H1 (cell line): ENCODE measurements at places on chromosomes 3 and 15. TPM values are rescaled to one million over a fixed set of nuclear protein-coding genes. Genes with fewer than 3 reads are reported as not detected.

The ACTC1 gene
- total RNA-seq, result 86.2 and 90.0 TPM in 2 replicates

The ARGFX gene
- total RNA-seq, result not detected in 2 replicates

The AMT gene
- total RNA-seq, result 44.3 and 46.5 TPM in 2 replicates

The MUSTN1 gene
- 0.84 and 2.4 TPM in 2 replicates for total RNA-seq

The TRPM1 gene
- not detected in 2 replicates for total RNA-seq

The RGMA gene
- 39.8 and 41.8 TPM in 2 replicates for total RNA-seq

- no peak for DNase-seq
These were observed 26.1 kb downstream of the PCCB start for GRCh38 chr3:136276049-136276755.

- no peak for DNase-seq
These were observed 199.7 kb downstream of the ARRDC4 start for GRCh38 chr15:98160236-98160635.

- DNase-seq, result no peak
These were observed 109.5 kb downstream of the THRB start for GRCh38 chr3:24385012-24385615.

DNA sequence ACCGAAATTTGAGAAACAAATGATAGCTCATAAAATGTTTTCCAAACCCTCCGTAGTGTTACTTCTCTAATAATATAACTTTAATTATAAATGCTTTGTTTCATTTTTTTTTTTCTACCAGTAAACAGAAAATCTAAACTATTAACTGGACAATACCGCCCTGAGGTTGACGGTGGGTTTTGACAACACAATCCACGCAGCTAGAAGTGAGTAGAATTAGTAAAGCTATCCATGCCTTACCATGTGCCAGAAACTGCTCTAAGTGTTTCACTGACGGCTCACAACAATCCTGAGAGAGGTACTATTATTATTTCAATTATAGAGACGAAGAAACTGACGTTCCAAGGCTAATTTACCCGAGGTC is 410 bp downstream of the NDUFAF1 start:
- no peak for DNase-seq

- DNase-seq, result no peak
These were observed 85.9 kb downstream of the FAIM start for GRCh38 chr3:138694287-138695007.

GRCh38 chr3:64145438-64145837 is 79.8 kb downstream of the PRICKLE2 start:
- no peak for DNase-seq

- DNase-seq, result no peak
These were observed 10.0 kb upstream of the GRAMD1C start for GRCh38 chr3:113828600-113828999.

DNA sequence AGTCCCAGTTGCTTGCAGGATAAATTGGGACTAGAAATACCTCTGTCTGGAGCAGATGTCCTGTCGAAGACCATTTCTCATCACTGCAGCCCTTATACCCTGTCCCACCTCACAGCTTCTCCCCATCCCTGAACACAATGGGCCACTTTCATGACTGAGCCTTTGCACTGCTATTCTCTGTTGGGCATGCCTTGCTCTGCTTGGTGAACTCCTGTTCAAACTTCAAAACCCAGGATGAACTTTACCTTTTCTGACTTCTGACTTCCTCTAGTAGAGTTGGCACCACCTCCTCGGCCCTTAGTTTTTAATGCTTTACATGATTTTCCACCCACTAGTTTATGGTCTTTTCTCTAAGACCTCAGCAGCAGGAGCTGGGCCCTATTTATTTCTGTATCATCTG is 48.4 kb downstream of the ST6GAL1 start:
- no peak for DNase-seq

DNA sequence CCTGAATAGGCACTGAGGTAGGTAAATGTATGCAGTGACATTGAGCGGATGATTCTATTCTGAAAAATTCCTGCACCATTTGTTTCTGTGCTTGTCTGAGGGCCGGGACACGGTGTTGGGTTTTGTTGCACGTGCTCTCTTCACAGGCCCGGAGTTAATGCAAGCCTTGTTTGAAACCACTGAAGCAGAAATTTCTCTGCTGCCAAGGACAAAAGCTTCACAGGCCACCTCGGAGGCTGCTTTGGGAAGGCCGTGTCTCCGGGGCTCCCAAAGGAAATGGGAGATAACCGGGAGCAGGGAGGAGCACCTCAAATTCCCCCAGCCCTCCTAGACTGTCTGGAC is 179.4 kb downstream of the OPA1 start:
- no peak for DNase-seq

GRCh38 chr15:77519540-77519939 is 98.9 kb downstream of the HMG20A start:
- DNase-seq, result no peak

GRCh38 chr3:39378088-39378487 is 5.1 kb upstream of the SLC25A38 start:
- DNase-seq, result no peak

DNA sequence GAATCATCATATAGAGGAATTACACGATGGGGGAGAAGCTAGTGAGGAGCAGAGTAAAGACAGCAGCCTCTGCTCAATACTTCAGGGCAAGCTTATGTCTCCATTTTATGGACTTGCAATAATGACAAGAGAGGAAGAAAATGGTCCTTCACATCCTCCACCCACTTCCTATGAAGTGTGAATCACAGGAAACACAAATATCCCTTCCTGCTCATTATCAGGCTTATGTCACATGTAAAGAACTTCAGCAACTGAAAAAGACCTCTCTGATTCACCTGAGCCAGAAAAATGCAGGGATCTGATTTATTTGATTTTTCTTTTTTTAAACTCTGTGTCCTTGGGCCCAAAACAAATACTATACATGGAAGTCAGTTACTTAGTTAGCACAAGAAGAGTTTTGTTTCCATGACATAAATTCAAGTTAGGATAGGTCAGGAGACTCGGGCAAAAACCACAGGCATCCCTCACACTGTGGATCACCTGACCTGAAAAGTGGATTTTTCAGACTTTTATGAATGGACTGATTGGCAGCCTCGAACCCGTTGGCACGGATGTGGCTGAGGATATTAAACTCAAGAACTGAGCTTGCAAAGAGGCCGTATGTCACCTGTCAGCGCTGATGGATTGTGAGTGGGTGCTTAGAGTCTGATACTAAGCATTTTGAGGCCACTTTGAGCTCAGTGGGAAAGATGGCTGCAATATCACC is 620.8 kb upstream of the MDFIC2 start:
- DNase-seq, result no peak

- no peak for DNase-seq
These were observed 19.1 kb upstream of the IGDCC3 start for GRCh38 chr15:65396965-65397317.

DNA sequence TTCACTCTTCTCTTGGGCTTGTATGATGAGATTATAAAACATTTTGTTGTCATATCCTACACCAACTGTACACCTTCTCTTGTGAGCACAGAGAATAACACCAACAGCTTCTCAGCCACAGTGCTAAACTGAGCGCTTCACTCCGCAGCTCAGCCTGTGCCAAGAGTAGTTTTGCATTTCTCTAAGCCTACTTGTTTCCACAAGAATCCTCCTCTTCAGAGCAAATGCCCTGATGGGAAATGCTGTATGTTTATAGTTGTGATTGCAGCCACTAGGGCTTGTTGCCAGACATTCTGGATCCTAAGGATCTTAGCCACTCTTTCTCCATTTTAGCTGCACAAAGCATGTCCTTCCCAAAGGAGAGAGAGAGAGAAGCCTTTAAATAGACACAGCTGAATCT is 138.8 kb upstream of the PLXND1 start:
- no peak for DNase-seq
